ENCODE measurements at places on chromosomes 3 and 15.

DNA sequence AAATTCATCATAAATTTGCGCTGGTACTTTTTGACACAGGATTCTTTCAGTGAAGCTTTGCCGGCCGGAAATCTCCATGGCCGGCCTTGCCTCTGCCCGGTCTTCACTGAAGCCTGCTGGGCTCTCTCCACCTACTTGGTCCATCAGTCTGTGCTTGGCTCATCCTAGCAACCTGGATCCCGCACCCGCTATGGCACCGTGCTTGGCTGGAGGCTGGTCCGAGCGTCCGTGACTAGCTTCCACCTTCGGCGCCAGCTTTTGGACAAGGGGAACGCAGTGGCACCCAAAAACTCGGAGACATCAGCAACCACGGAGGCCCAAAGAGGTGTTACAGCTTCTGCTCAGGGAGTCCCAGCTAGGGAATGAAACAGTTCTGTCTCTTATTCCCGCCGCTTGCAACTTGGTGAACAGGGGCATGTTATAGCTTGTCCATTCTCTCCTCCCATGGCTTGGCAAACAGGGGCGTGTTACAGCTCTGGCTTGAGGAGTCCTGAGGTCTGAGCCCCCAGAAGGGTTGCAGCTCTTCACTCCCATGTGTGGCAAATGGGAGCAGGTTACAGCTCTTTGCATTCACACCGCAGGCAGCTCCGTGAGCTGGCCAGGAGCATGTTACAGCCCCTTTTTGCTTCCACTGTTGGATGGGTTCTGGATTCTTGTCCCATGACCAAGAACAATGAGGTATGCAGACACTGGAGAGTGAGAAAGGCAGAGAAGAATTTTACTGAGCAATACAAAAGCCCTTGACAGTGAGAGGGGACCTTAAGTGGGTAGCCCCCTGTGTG lies 204.2 kb downstream of the DIPK2A start:
- DNase-seq = no peak

- no peak for DNase-seq
These were observed 177.5 kb downstream of the STT3B start for GRCh38 chr3:31710123-31710803.

DNA sequence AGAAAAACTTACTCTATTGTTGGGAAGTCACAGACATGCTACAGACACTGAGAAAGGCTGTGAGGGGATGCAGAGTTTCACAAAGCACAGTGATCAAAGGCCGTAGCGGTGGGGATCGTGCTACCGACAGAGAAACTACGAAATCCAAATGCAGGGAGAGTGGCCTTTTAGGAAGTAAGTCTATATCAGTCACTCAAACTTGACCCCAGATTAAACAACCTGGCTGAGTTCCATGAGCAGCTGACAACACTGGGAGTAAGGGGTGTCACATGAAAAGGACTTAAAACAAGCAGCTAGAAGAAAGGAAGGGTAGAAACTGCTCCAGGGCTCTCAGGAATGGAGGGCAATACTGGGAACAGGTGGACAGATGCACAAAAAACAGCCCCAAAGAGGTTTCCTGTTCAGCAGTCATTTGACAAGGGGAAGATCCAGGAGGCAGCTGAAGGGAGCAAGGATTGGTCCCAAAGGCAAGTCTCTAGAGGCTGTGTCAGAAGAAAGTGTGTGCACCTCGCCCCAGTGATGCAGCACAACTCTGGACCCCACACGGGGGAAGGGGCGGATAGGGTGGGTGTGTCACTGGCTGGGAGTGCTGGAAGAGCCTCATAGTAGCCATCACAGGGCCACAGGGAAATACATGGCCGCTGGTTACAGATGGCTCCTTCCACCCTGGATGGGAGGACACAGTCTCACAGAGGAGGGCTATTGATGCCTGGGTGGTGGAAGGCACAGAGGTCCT lies 20.3 kb upstream of the HDAC11 start:
- no peak for DNase-seq

- no peak for DNase-seq
These were observed 88.1 kb downstream of the RTP4 start for GRCh38 chr3:187456250-187456649.

- DNase-seq = no peak
These were observed 70.7 kb downstream of the ZPLD1 start for GRCh38 chr3:102505542-102505941.

GRCh38 chr15:89338036-89338435 lies 3.4 kb upstream of the POLG start:
- no peak for DNase-seq

DNA sequence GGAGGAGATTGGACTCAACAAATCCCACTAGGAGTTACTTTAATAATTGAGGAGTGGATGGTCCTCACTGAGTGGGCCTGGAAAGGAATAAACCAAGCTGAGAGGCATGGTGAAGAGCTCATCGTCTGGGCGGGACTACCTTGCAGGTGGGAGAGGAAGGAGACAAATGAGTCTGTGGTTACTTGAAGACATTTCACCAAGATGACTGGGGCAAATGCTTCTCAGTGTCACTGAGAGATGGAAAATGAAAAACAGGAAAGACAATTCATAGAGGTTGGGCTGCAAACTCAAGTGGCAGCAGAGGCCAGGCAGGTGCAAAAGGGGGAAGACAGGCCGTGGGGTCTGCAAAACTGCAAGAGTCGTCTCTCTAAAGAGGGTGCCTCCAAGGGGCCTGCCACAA lies 1.5 kb upstream of the ARHGAP31 start:
- DNase-seq = no peak

DNA sequence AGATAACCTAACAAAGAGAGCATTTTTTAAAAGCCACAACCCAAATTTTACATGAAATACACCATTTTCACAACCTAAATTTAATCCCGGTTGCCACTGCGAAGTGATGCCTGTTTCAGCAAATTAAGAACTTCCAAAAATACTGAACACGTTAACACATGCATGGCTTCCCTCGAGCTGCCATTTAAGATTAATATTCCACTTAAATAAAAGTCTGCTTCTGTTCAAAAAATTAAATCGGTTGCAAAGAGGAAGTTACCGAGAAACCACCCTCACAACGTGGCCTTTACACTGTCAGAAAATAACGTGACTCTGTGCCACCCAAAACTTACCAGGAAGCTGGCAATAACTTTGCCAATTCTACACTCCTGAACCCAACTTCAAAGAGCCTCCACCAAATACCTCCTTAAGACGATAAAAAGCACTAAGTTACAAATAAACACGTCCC lies 1.2 kb downstream of the TBL1XR1 start:
- DNase-seq = no peak

DNA sequence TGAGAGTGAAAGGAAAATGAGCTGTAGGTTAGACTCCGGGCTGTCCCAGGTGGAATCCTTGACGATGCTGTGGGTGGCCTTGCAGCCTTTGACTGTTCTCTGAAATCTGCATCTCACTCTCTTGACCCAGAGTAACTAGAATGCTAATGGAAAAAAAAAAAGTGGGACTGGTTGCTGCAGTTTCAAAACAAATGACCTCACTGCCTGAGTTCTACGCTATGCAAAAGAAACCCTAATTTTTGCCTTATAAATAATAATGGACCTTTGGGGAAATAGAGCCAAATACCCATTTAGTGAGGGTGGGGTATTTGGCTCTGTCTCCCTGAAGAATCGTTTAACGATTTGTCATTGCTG lies 309.7 kb upstream of the C2CD4B start:
- no peak for DNase-seq

DNA sequence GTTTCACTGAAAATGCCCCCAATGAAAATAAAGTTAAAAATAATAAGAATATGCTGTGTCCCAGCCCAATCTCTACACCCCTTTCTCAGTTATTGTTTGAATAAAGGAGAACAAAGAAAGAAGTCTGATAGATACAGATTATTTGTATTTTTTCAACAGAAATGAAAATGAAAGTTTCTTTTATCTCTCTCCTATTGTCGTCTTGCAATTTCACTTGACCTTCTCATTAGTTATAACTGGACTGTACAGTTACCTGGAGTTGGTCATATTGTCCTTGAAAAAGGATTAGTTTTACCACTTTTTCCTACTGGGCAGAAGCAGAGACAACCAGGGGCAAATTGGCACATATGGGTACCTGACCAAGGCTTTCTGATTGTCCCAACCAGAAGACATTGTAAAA lies 440.0 kb downstream of the PDCD6IP start:
- no peak for DNase-seq

DNA sequence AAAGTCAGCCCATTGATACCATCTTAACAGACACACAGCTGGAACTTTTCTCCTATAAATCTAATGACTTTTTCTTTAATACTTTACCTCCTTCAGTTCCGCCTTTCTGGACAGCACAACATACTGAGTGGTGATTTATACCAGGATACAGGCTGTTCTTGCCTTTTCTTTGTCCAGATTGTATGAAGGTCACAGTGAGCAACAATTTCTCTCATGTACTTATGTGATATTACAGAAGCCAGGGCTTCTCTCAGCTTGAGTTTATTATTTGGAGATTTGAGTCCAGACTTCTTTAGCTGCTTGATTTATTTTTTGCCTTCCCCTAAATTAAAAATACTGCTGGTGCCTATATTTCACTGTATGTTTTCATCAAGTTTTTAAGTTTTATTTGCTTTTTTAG lies 976.0 kb downstream of the ROBO2 start:
- no peak for DNase-seq

- no peak for DNase-seq
These were observed 94.9 kb downstream of the ST6GAL1 start for GRCh38 chr3:187025254-187025655.

Measured in fibroblast of skin of abdomen (primary cell).